Hematopoietic multipotent progenitor cell (in vitro differentiated cells): ENCODE measurements at places on chromosomes 2 and 18. TPM values are rescaled to one million over a fixed set of nuclear protein-coding genes. Genes with fewer than 3 reads are reported as not detected.

DNA sequence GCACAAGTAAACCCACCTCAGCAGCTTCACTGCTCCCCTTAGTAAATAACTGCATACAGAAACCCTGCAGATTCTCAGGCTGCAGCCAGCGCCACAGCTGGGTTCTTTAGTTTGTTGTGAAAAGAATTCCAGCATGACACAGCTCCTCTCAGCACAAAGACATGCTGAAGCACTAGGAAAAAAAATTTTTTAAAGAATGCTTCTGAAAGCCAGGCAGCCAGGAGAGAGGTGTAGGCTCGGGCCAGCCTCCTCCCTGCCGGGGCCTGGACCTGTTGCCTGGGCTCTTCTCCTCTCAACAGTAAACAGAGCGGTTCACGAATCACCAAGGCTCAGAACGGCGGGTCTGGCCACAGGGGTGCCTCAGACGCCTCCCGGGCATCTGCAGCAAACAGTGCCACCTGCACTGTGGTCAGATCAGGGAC is 95.7 kb upstream of the POU3F3 start:
- DNase-seq: no peak

- DNase-seq: no peak
These were observed 6.8 kb downstream of the ESPNL start for GRCh38 chr2:238106698-238107524.

DNA sequence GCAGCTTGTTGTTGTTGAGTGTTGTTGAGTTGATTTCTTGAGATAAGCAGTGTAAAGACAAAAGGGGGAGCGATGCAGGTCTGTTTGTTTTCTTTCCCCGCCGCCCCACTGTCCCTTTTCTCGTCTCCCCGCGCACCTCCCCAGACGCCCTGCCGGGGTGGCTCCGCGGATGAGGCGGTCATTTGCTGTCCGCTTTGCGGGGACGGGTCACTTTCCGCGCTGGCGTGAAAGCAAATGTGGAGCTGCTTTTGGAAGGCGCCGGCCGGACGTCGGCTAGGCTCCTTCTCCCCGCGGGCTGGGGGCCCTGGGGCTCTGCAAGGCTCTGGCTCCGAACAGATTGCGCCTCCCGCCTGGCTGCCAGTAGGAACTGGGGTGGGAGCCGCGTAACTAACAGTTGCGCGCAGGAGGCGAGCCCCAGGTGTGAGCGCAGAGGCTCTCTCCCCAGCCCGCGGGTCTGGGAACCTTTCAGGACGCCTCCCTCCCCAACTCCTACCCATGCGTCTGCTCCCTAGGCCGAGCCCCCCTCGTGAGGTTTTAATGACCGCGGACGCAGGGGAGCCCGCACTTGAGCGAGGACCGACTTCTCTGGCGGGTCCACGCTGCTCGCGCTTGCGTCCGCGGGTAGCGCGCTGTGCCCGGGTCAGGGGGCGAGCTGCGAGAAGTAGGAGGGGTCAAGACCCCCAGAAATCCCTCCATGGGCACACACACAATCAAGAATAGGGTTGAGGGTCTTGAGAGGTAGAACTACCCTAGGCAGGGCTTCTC is 146.6 kb downstream of the MEIS1 start:
- peak; percentile 36 for DNase-seq

- DNase-seq: peak; percentile 55
These were observed 45.2 kb upstream of the ST3GAL5 start for GRCh38 chr2:85933753-85934594.

DNA sequence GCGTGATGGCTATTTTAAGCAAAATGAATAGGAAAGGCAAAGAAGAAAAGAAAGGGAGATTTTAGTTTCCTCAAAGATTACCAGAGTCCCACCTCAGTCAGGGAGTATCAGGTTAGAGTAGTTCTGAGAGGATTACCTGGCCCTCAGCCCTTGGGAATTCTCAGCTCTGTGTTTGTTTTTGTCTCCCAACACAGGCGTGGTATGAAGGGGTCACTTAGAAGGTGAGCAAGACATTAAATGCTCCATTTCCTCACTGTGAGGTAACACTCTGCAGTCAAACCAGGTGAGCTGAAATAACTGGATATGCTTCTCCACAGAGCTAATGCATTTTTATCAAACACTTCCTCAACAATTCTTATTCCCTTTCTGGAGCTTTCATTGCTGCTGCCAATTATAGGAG is 232.2 kb downstream of the IKZF2 start:
- DNase-seq: no peak

GRCh38 chr2:46871976-46872381 is 43.6 kb downstream of the MCFD2 start:
- no peak for DNase-seq

DNA sequence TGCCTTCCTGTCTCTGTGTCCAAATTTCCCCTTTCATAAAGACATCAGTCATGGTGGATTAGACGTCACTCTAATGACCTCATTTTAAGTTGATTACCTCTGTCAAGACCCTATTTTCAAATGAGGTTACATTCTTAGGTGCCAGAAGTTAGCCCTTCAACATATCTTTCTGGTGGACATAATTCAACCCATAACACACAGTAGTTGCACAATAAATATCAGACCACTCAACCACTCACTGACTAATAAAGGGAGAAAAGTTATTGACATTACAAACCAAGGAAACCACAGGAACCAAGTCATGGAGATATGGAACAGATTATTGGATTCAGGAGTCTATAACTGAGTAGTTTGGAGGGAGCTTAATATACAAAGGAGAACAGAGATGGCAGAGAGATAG is 377.4 kb upstream of the ACVR2A start:
- no peak for DNase-seq

DNA sequence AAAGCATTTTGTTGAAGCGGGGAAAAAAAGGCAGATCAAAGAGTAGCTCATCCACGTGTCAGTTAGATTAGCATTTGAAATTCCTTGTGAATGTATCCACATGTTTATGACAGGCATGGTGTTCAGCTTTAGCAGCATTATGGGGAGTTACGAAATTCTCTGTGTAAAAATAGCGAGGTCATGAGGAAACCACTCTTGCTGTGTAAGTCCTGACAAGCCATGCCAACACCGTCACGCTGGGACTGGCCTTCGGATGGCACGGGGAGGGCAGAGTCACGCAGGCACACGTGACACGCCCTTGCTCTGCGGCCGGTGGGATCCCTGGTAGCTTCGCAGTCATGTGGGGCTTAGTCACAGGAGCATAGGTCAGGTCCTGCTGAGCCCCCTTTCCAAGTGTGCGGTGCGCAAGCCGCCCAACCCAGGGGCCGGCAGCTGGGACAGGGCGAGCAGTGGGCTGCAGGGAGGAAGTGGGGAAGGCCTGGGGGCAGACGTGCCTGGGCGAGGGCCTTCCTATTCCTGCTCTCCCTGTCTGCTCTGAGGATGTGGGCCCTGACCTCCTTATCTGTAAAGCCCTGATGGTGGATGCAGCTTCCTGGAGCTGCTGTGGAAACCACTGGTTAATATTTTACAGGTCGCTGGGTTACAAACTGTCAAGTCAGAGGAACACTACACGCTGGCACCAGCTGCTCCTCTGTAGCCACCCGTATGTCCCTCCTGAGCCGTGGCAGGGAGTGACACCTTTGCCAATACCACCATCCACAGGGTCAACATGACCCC is 18.0 kb downstream of the MBP start:
- DNase-seq: peak; percentile 97

- no peak for DNase-seq
These were observed 48.7 kb downstream of the IMPA2 start for GRCh38 chr18:12029786-12030584.

DNA sequence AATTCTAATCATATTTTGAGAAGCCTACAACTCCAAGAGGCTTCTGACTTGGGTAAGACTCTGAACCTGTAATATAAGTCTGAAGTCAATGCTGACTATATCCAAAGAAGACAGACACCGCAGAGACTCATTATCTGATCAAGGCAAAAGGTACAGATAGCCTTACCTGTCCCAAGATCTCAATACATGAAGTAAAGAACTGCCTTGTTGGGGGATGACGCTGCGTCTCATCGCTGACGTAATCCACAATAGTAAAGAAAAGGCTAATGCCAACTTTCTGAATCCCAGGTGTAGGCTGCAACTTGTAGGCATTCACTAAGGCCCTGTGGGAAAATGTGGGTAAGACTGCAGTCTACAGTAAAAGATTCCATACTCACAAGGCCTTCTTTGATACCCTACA is 62.1 kb downstream of the SIGLEC15 start:
- DNase-seq: no peak

DNA sequence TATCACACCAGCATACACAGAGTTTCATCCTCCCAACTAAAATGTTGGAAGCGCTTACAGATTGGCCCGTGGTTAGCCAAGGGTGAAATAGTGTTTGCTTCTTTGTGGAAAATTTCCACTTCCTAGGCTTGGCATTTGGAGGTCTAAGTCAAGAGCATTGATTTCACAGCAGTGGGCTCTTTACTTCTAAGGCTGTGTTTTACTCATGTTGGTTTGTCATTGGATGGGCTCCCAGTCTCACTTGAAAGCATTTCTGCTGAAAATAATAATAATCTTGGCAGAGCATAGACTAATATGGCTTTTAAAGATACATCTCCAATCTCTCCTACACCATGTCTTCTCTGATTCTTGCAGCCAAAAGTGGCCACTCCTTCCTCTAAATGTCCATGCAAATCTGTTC is 82.9 kb downstream of the DYNAP start:
- DNase-seq: no peak

GRCh38 chr2:43265001-43265400 is 38.6 kb upstream of the ZFP36L2 start:
- DNase-seq: no peak

DNA sequence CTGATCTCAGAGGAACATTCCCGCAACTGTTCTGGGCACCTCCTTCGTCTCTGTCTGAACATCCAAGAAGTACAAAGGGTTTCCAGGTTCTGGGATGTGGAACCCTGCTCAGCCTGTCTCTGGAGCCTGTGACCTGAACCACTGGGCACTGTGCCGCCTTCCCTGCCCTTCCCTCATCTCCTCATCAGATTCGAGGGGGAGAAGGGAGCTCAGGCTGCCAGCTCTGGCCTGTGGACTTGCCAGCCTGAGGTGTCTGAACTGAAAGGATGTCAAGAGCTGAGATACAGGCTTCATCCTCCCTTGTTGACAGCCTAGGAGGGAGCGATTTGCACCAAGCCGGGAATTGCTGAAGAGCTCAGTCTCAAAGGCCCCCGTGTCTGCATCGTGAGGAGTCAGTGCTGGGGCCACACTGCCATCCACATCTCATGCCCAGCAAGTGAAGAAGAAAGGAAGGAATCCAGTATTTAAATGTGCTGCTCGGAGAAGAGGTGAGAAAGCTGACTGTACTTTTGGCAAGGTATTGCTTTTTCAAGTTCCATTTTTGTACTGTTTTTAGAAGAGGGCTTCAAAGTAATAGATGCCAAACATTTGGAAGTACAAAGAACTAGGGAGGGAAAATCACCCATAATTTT is 12.6 kb downstream of the NEU2 start:
- DNase-seq: no peak

GRCh38 chr2:64447317-64448040 is 6.5 kb upstream of the LGALSL start:
- no peak for DNase-seq

DNA sequence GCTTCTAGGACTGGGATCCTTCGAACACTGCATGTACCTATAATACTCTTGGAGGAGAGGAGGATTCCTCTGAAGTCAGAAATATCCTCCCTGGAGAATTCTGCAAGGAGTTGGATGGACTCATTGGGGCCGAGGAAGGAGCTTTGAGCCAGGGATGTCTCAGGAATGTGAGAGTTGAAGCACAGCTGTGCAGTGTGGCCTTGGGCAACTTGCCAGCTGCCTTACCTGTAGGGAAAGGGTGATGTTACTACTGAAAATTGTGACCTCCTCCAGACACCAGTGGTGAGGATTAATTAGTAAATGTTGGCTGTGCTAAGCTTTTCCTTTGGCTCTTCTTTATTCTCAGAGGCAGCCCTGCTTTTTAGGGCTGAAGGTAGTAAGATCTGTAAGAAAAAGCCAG is 41.4 kb downstream of the FMNL2 start:
- DNase-seq: no peak

DNA sequence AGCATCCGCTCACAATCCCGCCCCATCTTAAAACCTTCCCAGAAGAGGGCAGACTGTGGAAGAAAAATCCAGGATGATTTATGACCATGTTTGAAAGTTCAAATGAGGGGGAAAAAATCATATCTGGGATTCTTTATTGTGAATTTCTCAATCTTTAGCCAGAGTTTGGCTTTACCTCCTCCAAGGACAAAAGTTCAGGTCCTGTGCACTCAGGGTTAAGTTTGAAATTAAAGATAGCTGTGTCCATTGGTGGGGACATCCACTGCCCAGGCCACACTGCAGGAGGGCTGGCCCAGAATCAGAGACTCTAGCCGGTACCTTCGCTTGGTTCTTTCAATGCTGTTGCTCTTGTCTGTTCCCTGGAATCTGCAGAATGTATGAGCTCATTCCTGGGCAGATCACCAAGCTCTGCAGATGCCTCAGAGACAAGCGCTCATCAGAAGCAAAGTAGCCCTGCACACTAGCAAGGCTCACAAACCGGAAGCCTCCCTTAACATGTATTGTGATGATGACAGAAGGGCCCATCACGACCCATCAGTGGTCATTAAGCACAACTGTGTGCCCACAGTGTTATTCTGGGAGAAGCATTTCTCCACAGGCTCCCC is 375.3 kb upstream of the KLHL29 start:
- DNase-seq: no peak

DNA sequence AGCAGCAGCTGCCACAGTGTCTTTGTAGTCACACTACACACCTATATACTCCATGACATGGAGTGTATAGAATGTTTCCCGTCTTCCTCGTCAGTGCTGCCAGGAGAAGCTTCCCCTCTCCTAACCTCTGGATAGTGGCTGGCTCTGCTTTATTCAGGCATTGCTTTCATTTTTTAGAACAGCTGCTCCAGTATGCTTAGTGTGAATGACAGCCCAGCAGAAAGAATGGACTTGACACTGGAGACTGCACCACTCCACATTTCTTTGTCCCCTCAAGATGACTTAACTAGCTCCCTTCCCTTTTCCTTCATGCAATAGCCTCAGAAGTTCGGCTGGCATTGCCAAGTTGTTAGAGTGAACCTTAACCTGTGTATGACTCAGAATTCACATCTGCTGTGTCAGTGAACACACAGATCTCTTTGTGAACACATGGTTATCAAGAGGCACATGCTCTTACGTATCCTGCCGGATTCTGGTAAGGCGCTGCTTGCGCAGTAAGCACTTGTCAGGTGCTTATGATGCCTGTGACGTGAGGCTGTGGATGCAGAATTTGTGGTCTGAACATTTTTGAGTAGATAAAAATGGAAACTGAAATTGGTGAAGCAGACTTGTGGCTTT is 73.9 kb downstream of the NEDD4L start:
- peak; percentile 89 for DNase-seq

SLC23A3 gene
- total RNA-seq: 0.27 TPM

AQP12B gene
- under 0.01 TPM for total RNA-seq

RIT2 gene
- total RNA-seq: not detected

DSC2 gene
- total RNA-seq: 0.27 TPM

EML6 gene
- 2.7 TPM for total RNA-seq

GCA gene
- total RNA-seq: 72.2 TPM

GCKR gene
- under 0.01 TPM for total RNA-seq

EFEMP1 gene
- 0.27 TPM for total RNA-seq

STPG4 gene
- not detected for total RNA-seq

SERPINB4 gene
- not detected for total RNA-seq

MARCO gene
- total RNA-seq: under 0.01 TPM
